ENCODE measurements at places on chromosomes 2 and 18.

DNA sequence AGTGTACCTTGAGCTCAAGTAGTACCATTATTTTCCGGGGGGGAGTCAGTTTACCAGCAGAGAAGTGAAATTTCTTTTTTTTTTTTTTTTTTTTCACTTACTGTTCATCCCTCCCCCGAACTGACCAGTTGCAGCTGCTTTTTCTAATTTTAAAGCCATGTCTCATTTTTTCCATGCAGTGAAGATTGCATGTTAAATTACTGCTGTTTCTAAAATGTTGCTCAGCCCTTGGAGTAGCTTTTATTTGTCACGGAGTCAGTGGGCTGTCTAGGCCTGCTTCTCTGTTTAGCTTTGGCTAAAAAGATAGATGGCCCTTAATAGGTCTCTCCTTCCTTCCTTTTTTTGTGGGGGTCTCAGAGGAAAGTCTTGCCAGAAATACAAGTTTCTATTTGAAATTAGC, 70.2 kb downstream of the NGEF start:
- no peak for DNase-seq

GRCh38 chr2:179049203-179049545, 763 bp downstream of the CCDC141 start:
- DNase-seq: no peak

- DNase-seq: no peak
Measured at GRCh38 chr2:151914989-151915628, 86.9 kb upstream of the ARL5A start.

GRCh38 chr2:55161295-55162210, 70.5 kb downstream of the CLHC1 start:
- no peak for DNase-seq

GRCh38 chr2:5668682-5669250, 23.4 kb upstream of the SOX11 start:
- DNase-seq: no peak

DNA sequence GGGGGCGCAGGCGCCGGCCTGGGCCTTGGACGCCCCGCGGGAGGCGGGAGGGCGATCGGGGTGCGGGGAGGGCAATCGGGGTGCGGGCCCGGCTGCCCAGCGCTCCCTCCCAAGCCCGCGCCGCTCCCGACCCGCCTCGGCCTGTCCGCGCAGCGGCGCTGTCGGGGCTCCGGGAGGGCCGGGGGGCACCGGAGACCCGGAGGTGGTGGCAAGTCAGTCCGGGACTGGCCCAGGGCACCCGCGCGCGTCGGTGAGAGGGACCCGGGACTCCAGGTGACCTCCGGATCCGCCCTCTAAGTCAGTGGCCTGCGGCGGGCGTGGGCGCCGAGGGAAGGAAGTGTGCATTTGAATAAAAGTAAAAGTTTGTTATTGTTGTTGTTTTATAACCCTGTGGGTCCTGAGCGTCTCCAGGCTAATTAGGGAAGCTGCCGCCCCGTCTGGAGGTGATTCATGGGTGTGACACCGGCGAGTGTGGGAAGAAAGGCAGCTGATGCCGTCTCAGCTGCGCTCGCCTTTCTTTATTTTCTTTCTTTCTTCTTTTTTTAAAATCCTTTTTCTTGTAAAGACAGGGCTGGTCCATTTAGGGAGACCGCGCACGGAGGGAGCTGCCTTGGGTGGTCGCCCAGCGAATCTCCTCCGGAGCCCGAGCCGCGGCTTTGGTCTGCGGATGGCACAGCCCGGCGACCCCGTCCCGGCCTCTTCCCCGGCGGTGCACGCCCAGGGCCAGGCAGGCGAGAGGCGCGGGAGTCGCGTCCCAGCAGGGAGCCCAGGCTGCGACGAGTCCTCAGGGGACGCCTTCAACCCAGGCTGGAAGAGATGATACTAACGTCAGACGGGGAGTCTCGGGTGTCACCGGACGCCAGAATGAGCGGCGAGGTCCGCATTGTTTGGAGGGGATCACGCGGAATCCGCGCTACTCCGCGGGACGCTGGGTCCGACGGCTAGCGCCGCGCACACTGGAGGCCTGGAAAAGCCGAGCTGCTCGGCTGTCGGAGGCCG, 627 bp upstream of the CRACDL start:
- DNase-seq: no peak

DNA sequence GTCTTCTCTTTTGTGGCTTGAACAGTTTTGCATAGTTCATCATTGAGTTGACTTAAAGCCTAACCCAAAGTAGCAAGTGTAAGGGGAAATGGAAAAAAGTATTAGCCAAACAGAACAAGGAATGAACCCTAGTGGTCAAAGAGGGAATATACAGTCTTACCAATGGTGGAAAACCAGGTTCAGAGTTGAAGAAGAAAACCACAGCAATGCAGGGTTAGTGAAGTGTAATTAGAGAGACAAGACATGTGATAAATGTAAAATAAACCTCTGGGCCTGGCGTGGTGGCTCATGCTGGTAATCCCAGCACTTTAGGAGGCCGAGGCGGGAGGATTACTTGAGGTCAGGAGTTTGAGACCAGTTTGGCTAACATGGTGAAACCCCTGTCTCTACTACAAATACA, 2.4 kb downstream of the TTN start:
- no peak for DNase-seq

Measured in right renal pelvis (tissue), 4 donors.